ENCODE measurements at places on chromosomes 3 and 15.

DNA sequence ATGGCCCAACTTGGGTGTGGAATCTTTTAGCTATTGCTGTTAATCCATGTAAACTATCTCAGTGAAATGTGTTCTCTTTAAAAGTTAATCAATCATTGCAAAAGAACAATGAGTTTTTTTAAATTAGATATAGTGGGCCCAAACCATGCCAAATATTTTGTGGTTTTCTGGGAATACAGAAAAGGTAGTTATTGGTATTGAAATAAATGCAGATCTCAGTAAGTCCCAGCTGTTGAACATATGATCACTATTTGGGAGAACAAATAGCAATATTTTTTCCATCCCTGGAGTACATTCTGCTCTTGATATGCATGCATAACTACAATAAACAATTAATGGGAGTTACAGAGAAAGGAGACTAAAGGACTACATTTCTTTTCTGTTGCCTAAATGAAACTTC is 36.0 kb upstream of the LEKR1 start:
- DNase-seq, result no peak

GRCh38 chr3:12194669-12195161 is 36.0 kb upstream of the TIMP4 start:
- DNase-seq, result no peak

DNA sequence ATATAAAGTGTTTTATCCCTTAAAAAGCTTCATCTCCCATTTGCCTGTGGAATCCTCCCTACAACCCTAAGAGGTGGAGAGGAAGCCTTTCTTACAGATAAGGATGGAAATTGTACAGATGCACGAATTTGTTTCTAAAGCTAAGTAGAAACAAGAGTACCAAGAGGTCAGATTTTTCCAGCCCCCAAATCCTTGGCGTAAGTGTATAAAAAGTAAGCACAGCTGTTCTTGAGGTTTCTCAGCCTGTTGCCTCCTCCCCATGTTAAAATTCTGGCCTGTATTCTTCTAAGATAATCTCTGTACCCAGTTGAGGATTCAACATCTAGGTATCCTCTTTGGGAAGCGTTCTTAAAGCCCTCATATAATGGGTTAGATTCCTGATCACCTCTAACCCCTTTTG is 34.9 kb downstream of the RAB7A start:
- DNase-seq, result no peak

DNA sequence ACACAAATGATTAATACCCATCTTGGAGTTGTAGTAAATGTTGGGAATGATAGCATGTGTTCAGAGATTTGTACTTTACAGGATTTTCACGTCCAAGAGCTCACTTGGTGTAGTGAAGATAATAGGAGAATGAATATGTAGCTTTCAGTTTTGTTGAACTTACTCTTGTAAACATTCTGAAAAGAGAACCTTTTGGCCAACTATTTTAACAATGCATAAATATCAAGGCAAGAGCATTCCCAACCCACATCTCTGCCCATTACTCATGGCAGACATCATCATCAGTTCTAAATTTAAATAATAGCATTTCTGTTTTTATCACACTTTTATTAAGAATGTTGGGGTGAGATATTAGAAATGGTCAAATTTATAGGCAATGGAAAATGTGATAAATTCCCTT is 465.2 kb upstream of the TPRG1 start:
- no peak for DNase-seq

- DNase-seq, result no peak
These were observed 139.4 kb downstream of the FHIT start for GRCh38 chr3:61111825-61112224.

GRCh38 chr3:188432802-188433520 is 279.0 kb downstream of the LPP start:
- DNase-seq, result no peak

GRCh38 chr3:65044401-65044800 is 356.6 kb upstream of the ADAMTS9 start:
- DNase-seq, result no peak

GRCh38 chr3:108940166-108940565 is 13.5 kb downstream of the GUCA1C start:
- no peak for DNase-seq

GRCh38 chr15:64944961-64945360 is 33.3 kb downstream of the ANKDD1A start:
- DNase-seq, result no peak

DNA sequence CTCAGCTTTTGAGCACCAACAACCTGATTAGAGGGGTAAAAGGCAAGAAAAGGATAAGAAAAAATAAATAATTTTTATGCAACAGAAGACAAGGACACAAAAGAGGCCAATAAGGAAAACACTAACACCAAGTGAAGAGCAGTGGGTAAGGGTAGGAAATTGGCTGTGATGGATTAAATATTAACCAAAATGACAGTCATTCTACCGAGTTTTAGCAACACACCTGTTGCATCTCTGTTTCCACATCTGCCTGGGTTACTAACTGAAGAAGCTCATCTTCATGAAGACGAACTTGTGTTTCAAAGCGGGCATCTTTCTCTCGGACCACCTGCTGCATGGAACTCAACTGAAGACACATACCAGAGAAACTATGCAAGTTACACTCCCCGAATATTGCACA is 30.1 kb downstream of the GOLGB1 start:
- DNase-seq, result no peak

GRCh38 chr3:176714034-176714433 is 483.2 kb downstream of the TBL1XR1 start:
- DNase-seq, result no peak

DNA sequence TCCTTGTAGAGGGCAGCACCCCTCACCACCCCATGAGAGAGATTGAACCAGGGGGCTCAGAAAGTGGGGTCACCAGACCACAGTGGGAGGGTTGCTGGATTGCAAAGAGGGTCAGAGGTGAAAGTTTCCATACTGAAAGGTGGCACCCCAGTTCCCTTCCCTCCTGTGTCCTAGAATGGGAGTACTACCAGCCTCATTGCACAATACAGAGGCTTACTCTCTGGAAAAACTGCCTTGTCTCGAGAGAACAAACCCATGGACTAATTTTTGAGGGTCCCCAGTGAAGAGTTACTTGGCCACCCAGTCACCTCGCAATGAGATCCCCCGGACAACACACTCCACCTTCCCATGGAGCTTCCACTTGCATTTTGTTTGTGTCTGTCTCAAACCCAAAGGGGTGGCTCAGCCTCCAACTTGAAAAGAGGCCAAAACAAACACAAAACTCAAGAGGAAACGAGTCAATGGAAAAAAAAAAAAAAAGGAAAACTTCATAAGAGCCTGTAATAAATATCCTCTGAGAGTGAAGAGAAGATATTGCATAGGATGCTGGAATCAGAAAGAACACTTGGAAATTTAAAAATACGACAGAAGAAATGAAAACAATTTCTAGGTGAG is 18.6 kb downstream of the MESP2 start:
- peak; percentile 44 for DNase-seq

GRCh38 chr3:68809596-68809995 is 122.8 kb downstream of the TAFA4 start:
- DNase-seq, result no peak

DNA sequence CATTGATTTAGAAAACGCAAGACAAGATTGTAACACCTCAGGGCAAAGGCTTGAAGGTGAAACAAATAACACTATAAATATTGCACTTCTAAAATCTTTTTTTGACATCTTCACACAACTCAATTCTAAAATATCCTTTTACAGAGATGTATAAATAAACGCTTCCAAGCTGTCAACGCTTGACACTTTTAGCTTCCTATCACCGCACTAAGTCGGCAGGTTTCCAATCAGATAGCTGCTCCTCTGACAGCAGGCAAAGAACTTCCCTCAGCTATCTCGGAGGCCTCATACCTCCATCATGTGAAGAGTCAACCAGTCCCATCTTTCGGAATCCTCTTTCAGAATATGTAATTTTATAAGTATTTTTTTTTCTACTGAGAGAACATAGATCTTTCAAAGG is 71.0 kb downstream of the PCOLCE2 start:
- no peak for DNase-seq

GRCh38 chr3:4514916-4515315 is 21.8 kb downstream of the ITPR1 start:
- DNase-seq, result no peak

DNA sequence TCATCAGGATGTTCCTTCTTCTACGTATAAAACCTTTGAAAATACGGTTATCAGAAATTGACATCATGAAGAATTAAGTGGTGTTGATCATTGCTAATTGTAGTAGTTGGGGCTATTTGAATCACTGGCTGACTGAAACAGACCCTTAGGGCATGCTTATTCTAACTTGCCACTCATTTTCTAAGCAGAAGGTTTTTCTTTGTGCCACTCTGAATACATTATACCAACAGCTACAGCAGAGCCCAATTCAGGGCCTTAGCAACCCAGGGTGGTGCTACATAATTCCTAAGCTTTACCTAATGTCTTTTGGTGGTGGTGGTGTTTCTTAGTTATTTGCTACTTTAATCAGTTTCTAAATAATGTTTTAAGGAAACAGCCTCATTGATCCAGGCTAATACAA is 524.2 kb downstream of the NLGN1 start:
- no peak for DNase-seq

- no peak for DNase-seq
These were observed 224.3 kb upstream of the P2RY1 start for GRCh38 chr3:152610622-152611021.

DNA sequence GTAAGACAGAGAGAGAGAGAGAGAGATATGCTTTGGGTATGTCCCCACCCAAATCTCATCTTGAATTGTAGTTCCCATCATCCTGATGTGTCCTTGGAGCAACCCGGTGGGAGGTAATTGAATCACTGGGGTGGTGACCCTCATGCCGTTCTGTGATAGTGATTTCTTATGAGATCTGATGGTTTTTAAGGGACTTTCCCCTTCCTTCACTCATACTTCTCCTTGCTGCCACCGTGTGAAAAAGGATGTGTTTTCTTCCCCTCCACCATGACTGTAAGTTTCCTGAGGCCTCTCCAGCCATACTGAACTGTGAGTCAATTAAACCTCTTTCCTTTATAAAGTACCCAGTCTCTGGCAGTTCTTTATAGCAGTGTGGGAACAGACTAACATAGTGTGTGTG is 60.3 kb downstream of the EOMES start:
- DNase-seq, result no peak

DNA sequence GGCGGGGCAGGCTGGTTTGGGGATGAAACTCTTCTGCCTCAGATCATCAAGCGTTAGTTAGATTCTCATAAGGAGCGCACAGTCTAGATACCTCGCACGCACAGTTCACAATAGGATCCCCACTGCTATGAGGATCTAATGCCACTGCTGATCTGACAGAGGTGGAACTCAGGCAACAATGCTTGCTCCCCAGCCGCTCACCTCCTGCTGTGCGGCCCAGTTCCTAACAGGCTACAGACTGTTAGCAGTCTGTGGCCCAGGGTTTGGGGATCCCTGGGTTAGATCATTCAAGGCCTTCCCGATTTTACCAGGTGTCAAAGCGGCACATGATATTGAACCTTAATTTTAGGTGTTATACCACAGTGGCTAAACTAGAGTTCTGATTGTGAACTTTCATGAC is 232.8 kb downstream of the UBE2E2 start:
- no peak for DNase-seq

- DNase-seq, result no peak
These were observed 85.8 kb downstream of the SERPINI1 start for GRCh38 chr3:167821248-167821805.

- DNase-seq, result no peak
These were observed 36.9 kb upstream of the FILIP1L start for GRCh38 chr3:100151024-100151707.

DNA sequence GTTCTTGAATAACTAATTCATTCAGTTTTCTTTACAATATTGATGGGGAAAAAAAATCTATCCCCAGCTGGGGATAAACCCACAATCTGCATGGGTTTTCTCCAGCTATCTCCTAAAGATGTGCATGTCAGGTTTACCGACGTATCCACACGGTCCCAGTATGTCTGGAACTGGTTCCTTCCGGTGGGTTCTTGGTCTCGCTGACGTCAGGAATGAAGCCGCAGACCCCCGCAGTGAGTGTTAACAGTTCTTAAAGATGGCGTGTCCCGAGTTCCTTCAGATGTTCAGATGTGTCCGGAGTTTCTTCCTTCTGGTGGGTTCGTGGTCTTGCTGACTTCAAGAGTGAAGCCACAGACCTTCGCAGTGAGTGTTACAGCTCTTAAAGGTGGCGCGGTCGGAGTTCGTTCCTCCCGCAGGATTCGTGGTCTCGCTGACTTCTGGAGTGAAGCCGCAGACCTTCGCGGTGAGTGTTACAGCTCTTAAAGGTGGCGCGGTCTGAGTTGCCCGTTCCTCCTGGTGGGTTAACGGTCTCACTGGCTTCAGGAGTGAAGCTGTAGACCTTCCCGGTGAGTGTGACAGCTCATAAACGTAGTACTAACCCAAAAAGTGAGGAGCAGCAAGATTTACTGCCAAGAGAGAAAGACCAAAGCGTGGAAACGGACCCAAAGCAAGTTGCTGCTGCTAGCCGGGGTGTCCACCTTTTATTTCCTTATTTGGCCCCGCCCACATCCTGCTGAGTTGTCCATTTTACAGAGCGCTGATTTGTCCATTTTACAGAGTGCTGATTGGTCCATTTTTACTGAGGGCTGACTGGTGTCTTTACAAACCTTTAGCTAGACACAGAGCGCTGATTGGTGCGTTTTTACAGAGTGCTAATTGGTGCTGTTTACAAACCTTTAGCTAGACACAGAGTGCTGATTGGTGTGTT is 195.1 kb upstream of the NR2F2 start:
- DNase-seq, result no peak

DNA sequence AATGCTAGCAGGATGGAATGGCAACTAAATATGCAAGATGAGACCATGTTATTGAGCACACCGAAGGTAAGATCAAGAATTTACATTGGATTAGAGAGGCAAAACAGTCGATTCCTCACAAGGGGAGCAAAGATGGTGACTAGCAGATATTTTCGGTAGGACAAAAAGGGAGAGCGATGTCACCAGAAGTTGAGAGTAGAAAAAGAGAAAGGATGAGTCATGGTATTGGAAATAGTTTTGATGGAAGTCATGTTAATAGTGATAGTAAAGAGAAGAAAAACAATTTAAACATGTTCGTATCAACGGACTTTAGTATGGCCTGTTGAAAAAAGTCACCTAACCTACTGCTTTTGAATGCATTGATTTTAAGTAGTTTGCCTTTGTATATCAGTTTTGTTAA is 55.0 kb downstream of the UBE2E2 start:
- DNase-seq, result no peak

DNA sequence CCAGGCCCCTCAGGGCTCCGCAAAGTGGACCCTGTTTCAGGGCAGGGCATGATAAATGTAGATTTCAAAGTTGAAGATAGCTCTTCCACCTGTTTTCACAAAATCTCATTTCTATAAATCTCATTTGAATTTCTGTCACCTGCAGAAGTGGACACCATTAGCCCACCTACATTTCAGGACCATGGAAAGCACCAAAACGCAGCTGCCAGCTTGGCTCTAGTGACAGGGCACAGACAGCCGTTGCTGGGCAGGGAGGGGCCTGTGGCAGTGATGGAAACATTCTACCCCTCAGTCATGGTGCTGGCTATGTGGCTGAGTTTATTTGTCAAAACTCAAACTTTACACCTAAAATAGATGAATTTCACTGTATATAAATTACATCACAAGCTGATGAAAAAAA is 40.4 kb downstream of the PRR23E start:
- no peak for DNase-seq

DNA sequence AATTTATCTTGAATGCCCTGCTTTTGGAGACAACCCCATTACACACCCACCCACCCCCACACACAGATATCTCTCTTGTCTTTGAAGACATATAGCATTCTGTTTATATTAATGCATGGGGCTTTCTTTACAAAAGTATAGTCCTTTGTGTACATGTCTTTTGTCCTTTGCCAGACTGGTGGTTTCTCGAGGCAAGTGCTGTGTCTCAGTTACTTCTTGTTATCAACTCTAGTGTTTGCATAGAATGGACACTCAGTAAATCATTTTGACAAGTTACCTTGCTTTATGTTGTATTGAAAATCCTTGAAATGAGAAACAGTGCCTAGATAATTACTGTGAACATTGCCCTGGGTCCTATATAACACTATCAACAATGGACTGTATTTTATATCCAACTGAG is 33.9 kb downstream of the KBTBD8 start:
- no peak for DNase-seq

Measured in NCI-H1105 (cell line).